Erythroblast (primary cell): ENCODE measurements at places on chromosomes 16 and 17.

- peak; percentile 62 for DNase-seq
Measured at GRCh38 chr16:720447-720989, 428 bp upstream of the ANTKMT start.

DNA sequence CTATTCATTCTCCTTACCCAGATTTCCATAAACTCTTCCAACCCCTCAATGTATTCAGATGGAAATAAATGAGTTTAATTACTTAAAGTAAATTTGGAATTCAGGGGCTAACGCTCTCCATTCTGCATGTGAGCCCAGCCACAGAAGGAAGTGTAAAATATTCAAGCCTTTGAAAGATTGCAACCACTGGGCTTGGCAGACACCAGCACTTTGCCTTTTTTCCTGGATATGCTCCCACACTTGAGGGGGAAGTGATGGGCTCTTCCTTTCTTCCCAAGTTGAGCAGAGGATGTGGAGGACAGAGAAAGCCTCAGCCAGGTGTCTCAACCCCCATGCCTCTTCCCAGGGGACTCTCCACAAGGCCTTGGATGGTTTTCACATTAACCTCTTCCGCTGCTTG, 825.1 kb upstream of the EEF2KMT start:
- no peak for DNase-seq

GRCh38 chr17:73683771-73684170, 39.5 kb upstream of the SDK2 start:
- no peak for DNase-seq

- no peak for DNase-seq
Measured at GRCh38 chr17:45248132-45248957, 13.5 kb downstream of the SPATA32 start.

DNA sequence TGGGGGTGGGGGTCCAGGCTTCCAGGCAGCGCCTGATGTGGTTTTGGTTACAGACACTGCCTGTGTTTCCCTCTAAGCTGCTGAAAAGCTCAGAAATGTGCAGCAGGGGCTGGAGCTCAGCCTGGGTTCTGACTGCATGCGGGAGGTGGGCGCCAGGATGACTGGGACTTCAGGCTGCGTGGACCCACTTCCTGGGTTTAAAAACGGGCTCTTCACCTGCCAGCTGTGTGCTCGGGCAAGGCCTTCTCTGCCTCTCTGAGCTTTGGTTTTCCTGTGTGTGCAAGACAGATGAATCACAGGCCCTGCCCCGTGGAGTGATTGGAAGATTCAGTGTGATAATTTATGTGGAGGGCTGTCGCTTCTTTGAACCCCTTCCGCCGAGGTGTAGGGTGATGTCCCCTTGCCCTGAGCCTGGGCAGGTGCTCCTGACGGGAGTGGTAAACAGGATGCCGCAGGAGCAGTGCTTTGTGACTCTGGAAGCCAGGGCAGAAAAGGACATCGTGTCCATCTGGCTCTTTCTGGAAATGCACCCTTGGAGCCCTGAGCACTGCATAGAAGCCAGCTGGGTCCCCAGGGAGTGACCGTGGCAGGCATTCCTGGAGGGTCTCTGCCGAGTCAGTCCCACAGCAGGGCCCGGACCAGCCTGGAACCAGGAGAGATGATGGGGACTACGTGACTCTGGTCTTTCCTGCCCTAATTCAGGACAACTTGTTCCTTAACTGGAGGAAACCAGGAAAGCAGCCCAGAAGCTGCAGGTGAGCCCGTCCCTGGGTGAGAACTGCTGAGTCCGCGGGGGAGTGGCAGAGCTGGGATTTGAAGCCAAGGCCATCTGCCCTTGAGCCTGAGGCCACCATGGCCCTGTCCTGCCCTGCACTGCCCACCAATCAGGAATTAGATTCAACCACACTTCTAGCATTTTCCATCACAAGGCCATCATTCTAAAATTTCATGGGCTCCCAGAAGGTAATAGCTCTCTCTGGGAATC, 28.5 kb upstream of the SLC7A5 start:
- DNase-seq, result no peak

DNA sequence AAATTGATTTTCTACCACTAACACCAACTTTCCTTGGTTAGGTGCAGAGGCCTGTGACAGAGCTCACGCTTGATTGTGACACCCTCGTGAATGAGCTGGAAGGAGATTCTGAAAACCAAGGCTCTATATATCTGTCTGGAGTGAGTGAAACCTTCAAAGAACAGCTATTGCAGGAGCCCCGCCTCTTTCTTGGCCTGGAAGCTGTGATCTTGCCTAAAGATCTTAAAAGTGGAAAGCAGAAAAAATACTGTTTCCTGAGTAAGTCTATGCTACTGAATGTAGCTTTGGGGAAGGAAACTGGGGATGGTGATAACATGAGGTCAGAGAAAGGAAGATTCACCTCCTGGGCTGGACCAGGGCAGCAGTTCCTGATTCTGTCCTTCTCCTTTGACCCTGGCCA, 38.3 kb downstream of the REXO5 start:
- peak; percentile 16 for DNase-seq

GRCh38 chr16:86575754-86576557, 2.4 kb upstream of the FOXL1 start:
- DNase-seq, result peak; percentile 60

DNA sequence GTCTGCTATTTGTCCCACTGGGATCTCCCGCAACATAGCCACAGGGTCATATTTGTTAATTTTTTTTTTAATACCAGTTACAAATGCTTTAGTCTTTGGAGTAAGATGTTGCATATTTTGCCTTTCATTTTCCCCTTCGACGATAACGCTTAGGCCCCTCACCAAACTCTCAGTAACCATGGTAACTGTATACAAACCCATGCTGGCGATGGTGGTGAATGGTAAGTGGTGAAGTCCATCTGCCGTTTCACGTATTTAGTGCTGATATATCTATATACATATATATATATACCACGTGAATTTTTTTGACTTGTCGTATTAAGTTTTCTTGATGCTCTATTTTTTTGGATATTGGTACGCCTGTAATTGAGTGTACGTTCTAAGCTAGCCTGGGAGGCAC, 263.7 kb downstream of the RBFOX1 start:
- no peak for DNase-seq
